ENCODE measurements at places on chromosomes 3 and 15.

- DNase-seq = no peak
Observed at GRCh38 chr3:123110976-123111615, 44.3 kb downstream of the PDIA5 start.

GRCh38 chr15:23074684-23075083 is 35.3 kb upstream of the TUBGCP5 start:
- DNase-seq = no peak

DNA sequence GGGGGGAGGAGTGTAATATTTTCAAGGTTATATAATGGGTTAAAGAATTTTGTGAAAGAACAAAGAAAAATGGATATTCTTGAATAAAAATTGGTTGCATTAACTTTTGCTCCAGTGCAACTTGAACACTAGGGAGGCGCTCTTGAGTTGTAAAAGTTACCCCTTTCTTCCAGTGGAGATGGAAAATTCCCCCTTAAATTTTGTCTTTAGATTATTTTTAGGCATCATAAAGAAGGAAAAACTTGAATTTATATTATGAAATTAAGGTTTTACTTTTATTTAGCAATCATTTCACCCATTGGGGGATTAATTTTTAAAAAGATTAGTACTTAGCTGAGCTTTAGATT is 550 bp upstream of the CHD2 start:
- no peak for DNase-seq

GRCh38 chr3:55669133-55669532 is 182.0 kb upstream of the WNT5A start:
- no peak for DNase-seq

- no peak for DNase-seq
Observed at GRCh38 chr15:45903283-45903682, 268.5 kb downstream of the SQOR start.

GRCh38 chr15:25790000-25790660 is 73.0 kb downstream of the ATP10A start:
- no peak for DNase-seq

GRCh38 chr3:148235566-148235965 is 462.1 kb upstream of the AGTR1 start:
- no peak for DNase-seq

GRCh38 chr15:41772720-41773331 is 1.5 kb upstream of the MAPKBP1 start:
- DNase-seq = peak; percentile 46

GRCh38 chr3:10365791-10366190 is 44.9 kb upstream of the SEC13 start:
- no peak for DNase-seq

GRCh38 chr3:53155760-53156159 is 5.2 kb upstream of the PRKCD start:
- no peak for DNase-seq

- DNase-seq = no peak
Observed at GRCh38 chr3:116579840-116580239, 129.7 kb upstream of the TUSC7 start.

GRCh38 chr15:87661454-87662355 is 594.8 kb downstream of the NTRK3 start:
- DNase-seq = no peak

DNA sequence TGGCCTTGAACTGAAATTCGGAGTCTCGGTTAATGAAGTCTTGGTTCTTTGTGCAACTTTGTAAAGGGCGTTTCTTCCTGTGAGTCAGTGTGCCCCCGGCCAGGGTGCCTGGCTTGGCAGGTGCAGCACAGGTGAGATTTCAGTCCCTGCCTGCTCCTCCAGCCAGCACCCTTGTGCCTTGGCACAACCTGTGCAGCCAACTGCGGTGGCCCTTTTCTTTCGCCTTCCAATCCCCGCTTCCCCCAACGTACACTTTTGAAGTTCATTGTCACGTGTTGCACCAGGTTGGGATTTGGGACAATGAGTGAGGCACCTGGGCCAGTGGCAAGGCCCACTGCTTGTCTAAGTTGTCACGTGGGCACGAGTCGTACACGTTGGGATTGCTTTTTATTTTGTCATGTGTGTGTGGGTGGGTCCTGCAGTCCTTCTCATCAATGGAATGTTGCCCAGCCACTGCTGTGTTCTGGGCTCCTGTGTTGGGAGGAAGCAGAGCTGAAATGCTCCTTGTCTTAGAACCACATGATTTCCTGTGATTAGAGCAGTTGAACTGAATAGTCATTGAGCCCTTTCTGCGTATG is 242.9 kb upstream of the BHLHE40 start:
- DNase-seq = no peak

DNA sequence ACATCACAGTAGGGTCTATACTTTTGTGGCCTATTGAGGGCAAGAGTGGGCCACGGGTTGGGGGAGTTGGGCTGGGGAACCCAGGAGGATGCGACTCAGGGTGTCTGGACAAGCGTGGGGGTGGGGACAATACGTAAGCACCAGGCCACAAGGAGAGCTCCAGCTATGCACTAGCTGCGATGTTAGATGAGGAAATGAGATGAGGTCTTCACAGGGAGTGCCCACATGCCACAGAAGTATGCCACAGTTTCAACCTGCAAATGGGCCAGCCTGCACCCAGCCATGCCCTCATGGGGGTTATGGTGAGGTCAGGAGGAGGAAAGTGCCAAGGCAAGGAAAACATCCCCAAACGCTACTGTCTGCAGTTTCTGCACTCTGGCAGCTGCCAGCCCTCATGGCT is 30.5 kb downstream of the CACNA2D2 start:
- DNase-seq = no peak

DNA sequence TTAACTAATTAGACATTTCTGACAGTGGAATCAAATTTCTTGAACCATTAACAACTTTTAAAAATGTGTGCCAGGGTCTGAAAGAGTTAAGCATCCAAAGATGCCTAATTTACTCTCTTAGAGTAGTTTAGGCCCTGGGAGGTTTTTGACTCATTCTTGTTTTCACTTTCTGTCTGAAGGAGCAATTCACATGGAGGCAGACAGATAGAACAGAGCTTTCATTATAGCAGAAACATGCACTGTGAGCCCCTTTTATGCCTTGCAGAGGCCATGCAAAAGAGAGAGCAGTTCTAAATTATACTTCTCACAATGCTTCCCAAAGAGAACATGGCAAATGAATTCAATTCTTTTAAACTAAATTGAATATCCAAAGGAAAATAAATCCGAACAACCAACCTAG is 554.8 kb downstream of the MFSD1 start:
- DNase-seq = no peak

DNA sequence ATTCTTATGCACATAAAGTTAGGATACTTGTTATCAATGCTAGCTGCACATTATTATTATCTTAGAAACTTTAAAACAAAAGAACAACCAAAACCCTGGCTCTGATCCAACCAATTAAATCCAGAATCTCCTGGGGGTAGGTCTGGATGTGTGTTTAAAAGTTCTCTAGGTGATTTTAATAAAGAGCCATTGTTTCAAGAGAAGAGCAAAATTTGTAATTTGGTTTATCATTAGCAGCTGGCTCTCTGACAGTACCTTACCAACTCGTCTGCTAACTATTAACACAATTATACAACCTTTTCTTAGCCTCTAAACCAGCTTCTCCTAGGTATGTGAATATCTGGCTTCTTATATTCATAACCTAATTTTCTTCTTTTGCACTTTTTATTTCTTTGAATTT is 68.9 kb downstream of the IFT80 start:
- DNase-seq = no peak

DNA sequence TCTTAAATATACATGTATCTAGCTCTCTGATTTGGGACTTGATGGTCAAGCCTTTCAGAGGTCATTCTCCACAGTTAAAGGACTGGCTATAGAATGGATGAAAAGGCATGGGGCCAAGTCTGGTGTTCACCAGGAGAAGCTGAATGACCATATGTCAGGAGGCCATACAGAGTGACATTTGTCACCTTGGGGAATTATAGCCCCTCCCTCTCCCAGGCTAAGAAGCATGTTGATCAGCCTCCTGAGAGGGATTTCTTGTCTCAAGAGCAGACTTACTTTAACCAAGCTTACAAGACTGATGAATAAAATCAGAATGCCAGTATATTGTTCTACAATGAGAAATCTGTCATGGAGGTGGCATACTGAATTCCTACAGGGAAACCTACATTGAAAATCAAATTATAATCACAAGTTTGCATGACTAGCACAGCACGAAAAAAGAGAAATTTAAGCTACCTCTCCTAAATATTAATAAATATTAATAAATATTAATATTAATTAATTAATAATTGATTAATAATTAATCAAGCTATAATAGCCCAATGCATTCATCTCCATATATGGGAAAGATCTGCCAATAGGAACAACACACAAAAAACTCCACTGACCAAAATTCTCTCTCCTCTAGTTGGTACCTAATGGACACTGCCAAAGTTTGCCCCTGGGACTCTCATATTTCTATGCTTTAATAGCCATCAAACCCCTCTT is 47.3 kb downstream of the ATP8B4 start:
- DNase-seq = no peak

GRCh38 chr3:188646592-188646991 is 492.6 kb downstream of the LPP start:
- DNase-seq = peak; percentile 83

DNA sequence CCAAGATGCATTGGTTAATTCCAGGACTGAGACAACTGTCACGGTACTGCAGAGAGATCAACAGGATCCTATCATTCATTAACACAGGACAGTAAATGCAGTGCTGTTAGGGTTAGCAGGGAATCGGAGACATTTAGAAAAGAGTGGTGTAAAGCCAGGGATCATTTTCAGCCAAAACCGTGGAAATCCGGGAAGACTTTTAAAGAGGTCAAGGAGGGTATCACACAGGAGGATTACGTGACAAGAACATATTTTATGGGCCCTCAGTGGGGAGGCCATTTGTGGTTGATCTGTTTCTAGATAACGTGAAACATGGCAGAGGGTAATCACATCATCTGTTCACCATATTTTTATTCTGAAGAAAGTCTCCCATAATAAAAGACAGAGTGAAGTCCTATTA is 216.1 kb downstream of the PTPRG start:
- no peak for DNase-seq

- no peak for DNase-seq
Observed at GRCh38 chr3:127056281-127056680, 73.4 kb downstream of the PLXNA1 start.

GRCh38 chr3:4475804-4476203 is 8.7 kb upstream of the SUMF1 start:
- DNase-seq = no peak

- no peak for DNase-seq
Observed at GRCh38 chr3:183033746-183034145, 53.4 kb upstream of the DCUN1D1 start.

DNA sequence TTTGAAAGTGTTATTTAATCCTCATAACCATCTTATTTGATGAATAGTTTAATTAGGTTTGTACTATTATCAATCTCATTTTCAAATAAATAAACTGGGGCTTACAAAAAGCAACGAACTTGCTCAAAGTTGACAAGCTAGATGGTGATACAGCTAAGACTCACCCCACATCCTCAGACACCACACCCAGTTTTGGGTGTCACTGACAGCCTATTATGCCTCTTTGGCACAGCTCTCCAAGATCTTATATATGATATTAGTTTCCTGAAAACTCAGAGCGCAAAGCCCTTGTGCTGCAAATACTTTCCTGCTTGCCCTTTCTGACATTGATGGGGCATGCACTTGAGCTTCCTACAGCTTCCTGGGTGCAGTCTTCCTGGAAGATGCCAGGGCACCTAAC is 223.4 kb upstream of the GADL1 start:
- DNase-seq = no peak

- no peak for DNase-seq
Observed at GRCh38 chr3:155102329-155102728, 22.2 kb downstream of the MME start.

DNA sequence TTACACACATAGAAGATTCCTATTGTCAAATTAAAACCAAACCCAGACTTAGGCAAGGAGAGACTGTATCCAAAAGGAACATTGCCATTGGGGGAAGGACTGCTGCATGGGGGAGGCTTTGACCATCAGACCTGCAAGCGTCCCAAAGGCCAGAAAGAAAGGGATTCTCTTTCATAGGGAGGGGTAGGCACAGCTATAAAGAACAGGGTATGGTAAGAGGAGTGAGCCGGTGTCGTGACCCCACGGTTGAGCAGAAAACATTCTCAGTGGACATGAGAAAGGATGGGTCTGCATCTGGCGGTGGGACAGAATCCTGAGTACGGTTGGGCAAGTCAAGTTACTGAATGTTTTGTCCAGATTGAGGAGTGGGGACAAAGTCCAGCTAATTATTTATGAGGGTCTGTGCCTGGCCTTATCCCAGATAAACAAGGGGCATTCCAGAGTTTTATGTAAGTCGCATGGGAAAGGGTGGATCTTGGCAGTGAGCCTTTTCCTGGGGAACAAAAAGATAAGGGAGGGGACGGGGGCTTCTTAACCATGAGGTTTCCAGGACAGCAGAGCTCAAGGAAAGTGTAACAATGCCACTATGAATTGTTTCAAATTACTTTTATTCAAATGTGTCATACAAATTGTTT is 357.8 kb downstream of the OCA2 start:
- no peak for DNase-seq

DNA sequence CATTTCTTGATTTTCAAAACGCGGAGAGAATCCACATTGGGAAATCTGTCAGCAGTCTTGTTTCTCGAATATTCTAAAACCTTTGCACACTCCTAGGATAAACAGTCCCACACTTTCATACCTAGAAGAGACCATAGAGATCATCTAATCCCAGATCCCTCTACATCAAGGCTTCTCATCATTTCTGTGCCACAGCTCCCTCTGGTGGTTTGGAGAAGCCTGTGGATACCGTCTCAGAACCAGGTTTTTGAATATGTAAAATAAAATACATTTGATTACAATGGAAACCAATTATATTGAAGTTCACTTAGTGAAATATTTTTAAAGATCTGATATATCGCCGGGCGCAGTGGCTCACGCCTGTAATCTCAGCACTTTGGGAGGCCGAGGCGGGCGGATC is 211.9 kb upstream of the GOLGA6L4 start:
- DNase-seq = no peak

DNA sequence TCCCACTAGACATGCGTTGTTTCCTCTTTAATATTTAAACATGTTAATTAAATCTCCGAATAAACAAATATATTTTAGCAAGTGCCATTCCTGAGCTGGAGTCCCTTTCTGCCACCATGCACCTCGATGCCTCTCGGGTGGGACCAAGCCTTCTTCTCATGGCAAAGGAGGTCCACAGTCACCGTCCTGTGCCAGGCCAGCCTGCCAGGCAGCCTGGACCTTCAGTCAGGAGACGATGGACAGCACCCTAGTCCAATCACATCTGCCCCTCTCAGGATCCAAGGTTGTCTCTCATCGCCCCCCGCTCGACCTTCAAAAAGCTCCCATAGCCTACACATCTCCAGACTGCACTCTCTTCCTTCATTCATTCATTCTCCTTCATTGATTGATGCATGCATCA is 22.6 kb downstream of the NTRK3 start:
- DNase-seq = no peak

DNA sequence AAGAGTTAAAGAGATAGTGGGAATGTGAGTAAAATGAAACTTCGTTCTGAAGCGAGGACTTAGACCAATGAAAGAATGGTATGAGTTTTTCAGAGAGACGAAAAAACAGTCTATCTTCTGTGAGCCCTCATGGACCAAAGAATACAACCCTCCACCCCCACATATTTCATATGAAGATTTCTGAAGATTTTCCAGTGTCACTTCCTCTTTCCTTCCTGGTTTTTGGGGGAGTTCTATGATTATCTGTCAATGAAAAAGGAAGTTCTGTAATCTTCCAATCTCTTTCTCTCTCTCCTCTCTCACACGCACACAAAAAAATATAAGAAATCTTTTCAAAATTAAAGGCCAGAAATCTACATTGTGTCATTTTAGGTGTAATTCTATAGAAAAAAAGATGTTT is 27.7 kb downstream of the CMSS1 start:
- no peak for DNase-seq

All from DMS153 (cell line).